B cell (primary cell): ENCODE measurements at places on chromosomes 5 and 9.

DNA sequence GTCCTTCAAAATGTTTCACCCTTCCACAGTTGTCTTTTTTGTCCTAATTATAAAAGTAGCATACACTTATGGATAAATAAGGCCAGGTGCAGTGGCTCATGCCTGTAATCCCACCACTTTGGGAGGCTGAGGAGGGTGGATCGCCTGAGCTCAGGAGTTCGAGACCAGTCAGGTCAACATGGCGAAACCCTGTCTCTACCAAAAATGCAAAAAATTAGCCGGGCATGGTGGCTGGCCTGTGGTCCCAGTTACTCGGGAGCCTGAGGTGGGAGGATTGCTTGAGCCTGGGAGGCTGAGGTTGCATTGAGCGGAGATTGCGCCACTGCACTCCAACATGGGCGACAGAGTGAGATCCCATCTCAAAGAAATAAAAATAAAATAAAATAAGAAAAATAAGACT lies 1.6 kb downstream of the C5orf52 start:
- no peak for DNase-seq

DNA sequence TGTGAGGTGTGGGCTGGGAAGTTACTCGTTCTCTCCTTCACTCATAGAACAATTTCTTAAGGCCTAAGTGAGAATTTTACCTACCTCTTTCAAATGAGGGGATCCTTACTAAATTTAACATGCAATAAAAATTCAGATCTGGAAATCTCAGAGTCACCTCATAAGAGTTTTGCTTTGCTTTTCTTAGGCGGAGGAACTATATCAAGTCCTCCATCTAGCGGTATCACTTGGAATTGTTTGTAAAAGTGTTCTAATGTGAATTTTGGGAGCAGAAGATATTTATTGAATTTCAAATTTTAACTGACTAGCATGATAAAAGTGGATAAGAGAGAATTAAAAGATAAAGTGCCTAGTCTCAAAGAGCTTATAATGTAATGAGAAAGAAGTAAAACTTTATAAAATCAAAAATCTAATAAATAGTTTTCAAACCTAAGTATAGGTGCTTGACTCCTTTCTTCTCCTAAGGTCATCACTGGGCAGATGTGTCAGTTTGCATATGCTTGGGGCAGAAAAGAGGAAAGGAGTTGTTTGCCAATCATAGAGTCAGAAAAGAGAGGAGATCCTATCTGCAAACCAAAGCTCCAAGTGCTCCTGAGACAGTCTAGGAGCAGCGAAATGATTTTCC lies 145.7 kb upstream of the DAB2 start:
- peak; percentile 31 for DNase-seq

- no peak for DNase-seq
Measured at GRCh38 chr9:93174976-93175375, 9.0 kb upstream of the WNK2 start.

- no peak for DNase-seq
Measured at GRCh38 chr9:76808636-76809035, 44.4 kb downstream of the PCA3 start.

DNA sequence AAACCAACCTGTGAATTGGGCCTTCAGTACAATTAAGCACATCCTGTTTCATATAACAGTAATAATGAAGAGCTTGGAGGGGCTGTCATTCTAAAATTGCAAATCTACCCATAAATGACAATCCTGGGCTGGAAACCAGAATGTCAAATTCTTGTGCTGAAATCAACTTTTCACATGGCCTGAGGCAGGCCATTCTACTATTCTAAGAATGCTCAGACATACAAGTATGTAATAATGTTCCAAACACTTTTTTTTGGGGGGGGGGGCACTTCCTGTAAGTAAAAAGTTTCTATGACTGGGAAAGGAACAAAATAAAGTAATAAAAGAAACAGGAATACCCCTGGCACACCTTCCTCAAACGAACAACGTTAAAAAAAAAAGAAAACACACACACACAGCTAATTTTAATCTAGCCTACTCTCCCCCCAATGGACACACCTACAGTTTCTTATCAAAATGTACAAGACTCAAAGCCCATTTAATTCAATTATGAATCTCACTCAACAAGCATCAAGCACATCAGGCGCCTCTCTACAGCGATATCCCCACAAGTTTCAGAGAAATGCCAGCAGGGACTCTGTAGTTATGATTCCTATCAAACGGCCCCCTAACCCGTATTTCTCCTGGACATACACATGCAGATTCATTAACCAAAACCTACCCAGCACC lies 1.4 kb downstream of the ETF1 start:
- no peak for DNase-seq

DNA sequence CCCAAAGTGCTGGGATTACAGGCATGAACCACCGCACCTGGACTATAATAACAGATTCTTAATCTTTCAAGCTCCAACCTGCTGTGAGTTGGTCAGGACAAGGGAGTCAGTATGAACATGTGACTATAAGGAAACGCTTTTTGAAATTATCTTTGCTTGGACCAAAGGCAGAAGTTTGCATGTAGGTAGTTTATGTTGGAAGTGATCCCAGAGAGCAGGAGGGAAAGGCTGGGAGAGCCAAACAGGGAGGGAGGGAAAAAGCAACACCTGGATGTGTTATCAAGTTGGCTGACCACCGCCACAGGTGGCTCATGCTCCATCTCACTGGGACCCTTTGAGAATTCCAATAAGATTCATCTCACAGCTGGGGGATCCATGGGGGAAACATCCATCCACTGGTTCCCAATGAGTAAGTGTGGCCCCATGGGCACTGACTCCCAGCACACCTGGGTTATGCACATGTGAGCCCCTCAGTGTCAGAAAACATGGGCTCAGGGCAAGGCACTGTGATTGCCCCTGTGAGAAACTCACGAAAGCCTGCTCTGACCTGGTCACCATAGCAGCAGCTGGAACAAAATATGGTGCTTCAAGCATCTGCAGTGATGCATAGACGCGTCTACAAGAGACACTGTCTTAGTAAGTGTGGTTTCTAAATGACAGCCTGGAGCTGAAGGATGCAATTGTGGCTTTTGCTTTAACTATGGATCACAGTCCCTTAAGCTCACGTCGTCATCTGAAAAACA lies 62.1 kb downstream of the ARSB start:
- no peak for DNase-seq

DNA sequence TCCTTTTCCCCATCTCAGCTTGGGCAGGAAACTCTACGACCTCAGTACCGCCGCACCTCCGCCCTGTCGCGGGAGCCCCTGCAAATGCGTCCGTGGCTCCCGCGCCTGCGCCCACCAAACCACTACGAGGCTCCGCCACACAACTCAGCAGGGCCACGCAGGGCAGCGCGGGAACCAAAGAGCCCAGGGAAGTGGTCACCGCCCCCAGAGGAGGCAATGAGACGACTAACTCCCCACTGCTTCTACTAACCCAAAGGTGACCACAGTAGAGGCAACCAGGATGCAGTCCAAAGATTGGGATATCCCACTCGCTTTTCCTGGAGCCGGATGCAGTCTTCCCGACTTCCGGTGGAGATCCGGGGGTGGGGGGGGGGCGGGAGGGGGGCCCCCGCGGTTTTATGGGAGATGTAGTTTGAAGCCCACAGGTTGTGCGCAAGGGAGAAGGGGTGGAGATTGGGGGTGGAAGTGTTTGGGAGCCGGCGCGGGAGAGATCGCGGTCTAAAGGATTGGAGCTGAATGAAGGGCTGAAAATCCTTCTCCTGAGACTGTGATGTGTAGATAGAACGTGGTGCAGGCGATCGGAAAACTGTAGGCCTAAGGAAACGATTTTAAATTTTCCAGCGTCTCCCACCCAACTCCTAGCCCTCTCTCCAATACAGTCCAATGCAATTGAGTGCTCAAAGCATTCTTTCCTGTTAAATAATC lies at the start of gene NUDT12:
TSS of gene NUDT12 (minus strand) at position 337 of the 705 bp plus-strand sequence. CDS start 2,541 bp downstream, outside the sequence.
- DNase-seq, result peak; percentile 69

DNA sequence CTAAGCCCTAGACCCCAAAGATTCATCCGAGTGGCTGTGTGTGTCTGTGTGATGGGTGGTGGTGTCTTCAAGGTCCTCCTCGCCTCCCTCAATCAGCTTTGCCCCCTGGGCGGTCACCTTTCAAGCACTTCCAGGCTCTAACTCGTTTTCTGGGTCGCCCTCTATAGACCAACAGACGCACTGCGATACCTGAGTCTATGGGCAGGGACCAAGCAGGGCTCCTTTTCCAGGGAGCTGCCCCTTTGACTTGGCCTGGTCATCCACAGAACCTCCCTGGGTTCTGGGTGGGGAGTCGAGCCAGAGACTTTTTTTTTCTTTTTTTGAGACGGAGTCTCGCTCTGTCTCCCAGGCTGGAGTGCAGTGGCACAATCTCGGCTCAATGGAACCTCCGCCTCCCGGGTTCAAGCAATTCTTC lies 1.1 kb downstream of the SLC27A4 start:
- peak; percentile 74 for DNase-seq

DNA sequence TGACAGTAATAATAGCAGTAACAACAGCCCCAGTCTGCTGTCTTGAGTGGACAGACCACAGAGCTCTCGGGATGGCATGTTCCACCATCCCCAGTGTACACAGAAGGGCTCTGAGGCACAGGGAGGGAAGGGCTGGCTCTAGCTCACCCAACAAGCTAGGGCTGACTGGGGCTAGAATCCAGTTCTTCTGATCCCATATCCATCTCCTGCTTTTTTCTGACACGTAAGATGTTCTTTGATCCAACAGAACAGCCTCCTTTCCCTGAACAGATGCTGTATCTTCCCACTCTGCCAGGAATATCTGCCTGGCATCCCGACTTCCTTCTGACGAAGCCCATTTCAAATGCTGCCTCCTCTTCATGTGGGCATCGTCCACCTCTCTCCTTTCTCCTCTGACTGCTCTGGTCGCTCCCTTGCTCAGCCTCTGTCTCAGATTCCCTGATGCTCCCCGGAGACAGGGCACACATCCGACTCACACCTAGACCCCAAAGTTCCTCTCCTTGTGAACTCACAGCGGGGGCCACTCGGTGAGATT lies 43.6 kb upstream of the CLK4 start:
- DNase-seq, result no peak

- no peak for DNase-seq
Measured at GRCh38 chr9:97895695-97896332, 26.5 kb downstream of the TRMO start.

DNA sequence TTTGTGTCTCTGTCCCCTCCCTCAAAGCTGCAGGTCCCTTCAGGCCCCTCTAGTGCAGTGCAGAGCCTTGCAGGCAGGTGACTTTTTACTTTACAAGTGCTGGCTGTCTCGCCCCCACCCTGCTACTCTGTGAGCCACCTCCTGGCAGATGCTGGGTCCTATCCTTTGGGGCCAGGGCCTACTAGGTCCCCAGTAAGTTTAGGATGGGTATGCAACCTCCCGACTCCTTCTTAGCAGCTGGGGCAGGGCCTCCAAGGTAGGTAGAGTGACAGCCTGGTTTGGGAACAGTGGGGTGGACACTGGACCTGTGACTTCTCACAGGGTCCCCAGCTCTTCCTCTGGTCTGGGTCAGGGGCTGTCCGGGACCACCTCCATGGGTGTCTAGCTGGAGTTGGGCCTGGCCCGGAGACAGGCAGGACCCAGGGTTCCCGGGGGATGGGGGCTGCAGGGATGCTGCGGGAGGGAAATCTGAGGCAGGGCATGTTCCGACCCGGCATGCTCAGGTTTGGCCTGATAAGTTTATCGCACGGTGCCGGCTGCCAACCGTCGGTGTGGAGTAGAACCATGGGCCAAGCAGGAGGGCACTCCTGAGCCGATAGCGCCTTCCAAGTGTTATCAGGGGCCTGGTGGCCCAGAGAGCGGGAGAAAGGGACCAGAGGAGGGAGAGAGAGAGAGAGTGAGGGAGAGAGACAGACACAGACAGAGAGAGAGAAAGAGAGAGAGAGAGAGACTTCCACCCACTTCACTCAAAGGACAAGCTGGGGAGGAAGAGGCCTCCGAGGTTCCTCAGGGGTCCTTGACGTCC lies 20.5 kb downstream of the GFI1B start:
- DNase-seq, result no peak

- DNase-seq, result no peak
Measured at GRCh38 chr5:60805463-60805862, 38.6 kb downstream of the ELOVL7 start.

GRCh38 chr5:79955941-79956670 lies 35.0 kb downstream of the MTX3 start:
- DNase-seq, result no peak

- DNase-seq, result no peak
Measured at GRCh38 chr9:38018958-38019602, 49.9 kb downstream of the SHB start.

DNA sequence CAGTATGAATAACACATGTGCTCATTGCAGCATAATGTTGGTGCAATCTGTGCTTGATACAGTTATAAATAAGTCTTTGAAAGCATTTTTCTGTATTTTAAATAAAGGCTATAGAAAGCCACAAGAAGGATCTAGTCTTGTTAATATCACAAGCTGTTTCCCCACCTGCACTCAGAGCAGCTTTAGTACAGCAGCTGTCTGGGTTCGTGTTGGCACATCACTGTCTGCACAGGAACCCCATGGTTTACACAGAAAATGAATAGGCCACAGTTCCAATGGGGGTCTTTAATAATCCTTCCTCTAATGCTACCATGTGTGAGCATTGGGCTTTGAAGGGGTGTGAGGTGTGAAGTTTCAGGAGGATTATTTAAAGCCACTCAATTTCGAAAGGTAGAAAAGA lies 2269.7 kb downstream of the MAT2B start:
- no peak for DNase-seq

- DNase-seq, result no peak
Measured at GRCh38 chr9:136196404-136197083, 8.4 kb downstream of the LHX3 start.

GRCh38 chr5:114101153-114101552 lies 260.7 kb upstream of the KCNN2 start:
- no peak for DNase-seq

DNA sequence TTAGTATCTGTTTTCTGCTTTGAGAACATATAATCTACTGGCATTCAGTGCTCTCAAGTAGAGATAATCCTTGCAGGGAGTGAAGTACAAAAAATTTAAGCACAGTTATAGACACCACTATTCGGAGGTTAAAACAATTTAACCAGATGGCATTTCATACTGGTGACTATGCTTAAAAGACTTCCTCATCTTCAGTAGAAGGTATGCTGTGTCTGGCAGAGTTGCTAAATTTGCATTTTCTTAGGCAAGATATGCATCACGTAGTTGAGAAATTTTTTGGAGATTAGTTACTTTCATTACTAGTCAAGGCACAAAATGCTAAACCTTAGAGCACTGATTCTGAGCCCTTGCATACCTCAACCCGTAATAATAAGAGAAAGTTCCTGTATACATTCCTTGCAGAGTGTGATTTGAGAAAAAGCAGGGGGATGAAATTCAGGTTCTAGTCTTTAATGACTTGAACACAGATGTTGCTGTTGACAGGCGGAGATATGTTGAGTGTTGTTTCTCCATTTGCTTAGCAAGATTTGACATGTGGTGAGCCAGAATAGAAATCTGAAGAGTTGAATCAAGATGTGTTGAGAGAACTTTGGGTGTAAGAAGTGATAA lies 70.8 kb upstream of the STARD4 start:
- DNase-seq, result no peak

DNA sequence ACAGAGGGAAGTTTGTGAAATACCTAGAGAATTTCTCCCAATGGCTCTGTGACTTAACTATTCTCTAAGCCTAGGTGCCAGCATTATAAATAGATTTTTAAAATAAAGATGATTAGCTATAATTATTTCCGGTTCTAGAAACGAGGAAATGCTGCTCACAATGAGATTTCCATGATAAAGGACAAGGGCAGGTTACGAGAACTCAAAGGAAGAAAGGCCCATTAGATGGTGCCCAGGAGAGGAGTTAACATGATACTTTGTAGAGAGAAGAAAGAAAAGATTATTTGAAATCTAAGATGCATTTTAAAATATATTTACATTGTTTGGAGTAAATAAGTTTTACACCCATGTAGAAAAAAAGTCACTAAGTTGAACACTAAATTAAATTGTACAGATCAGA lies 538.3 kb upstream of the PTGER4 start:
- no peak for DNase-seq

GRCh38 chr5:74169701-74170100 lies 470.8 kb downstream of the ENC1 start:
- no peak for DNase-seq
